Keratinocyte (primary cell): ENCODE measurements at places on chromosomes 2 and 18.
A peak's percentile ranks its signal among the peaks of the same experiment; 100 is the strongest.

GRCh38 chr2:223725494-223725893 lies 111.9 kb downstream of the AP1S3 start:
- peak; percentile 56 for DNase-seq

DNA sequence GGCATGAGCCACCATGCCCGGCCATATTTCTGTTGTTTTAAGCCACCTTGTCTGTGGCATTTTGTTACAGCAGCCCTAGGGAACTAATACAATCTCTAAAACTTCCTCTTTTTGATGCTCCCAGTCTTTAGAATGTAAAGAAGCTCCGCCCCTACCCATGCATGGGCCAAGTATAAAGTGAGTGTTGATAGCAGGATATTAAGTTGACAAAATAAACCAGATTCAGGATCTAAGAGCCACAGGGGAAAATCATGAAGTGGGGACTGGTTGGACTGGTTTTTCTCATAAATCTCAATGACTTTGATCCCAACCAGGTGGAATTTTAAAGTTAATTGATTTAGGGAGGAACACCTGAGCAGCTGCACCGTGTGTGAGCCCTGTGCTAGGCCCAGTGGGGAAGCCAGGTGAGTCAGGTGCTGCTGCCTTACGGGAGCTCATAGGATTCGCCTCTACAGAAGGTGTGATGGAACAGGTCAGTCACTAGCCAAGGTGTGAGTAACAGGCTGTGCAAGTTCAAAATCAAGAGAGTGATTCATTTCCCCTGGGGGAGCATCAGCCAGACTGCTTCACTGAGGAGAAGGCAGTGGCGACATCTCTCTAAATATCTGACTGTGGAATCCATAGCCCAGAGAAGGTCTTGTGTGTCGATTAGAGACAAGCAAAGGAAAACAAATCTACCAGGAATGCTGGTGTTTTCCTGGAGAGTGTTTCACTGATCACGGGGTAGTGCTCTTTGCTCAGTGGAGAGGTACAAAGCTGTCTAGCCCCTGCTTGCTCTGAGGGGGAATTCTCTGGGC lies 63.0 kb upstream of the MSH2 start:
- DNase-seq = peak; percentile 91

GRCh38 chr2:63163161-63163820 lies 112.7 kb downstream of the OTX1 start:
- DNase-seq = no peak

DNA sequence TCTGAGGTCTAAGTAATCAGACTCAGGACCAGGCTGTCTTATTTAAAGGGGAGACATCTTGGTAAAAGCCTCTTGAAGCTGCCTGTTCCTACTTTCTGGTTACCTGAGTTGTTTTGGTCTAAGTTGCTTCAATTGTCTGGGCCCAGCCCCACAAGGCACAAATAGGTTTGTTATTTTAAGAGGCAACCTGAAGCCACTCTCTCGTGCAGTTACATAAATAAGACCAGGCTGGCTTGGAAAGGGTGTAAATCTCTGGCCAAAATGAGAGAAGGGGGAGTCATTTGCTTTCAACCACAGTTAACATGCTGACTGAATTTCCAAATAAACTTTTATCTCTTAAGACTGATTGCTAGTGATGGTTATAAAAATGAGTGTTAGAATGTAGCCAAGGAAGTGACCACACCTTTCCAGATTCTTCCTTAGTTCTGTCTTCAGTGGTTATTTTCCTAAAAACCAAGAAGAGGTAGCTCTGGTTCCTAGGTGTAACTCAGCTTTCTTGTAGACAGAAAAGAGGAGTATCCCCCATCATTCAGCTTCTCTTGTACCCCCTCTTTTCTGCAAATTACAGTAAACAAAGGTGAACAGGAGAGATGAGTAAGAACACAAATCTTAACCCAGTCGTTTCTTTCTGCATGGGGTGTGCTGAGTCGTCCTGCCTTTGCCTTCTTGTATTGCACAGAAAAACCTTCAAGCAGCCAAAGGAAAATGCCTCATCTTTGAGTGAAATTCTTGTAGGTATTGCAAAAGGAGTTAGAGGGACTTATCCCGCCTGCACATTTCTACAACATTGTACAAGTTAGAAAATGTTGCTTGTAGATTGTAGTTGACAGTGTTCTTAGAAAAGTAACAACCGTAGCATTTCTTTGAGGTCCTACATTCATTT lies 161.5 kb upstream of the NT5C1B start:
- DNase-seq = no peak

- no peak for DNase-seq
These were observed 16.0 kb upstream of the SPHKAP start for GRCh38 chr2:228197504-228197903.

GRCh38 chr2:47133046-47133445 lies 22.1 kb downstream of the STPG4 start:
- no peak for DNase-seq

DNA sequence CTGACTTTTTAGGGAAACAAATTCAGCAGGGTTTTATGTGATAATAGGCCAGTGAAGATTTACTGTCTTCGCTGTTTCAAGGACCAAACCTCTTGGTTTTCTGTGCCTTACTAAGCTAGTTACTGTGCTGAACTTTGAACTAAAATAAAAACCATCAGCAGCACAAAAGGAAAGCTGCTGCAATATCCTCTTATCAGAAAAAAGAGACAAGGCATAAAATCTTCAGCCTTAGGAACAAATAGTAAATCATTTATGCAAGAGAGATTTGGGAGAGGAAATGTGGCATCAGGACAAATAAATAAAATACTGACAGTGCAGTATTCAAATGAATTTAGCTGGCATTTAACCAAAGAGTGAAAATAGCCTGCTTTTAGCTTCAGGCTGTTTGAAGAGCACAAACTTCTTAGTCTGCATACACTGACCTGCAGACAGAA lies 64.1 kb upstream of the EHBP1 start:
- DNase-seq = no peak

- DNase-seq = no peak
These were observed 97.9 kb upstream of the RIOK3 start for GRCh38 chr18:23355206-23355605.

DNA sequence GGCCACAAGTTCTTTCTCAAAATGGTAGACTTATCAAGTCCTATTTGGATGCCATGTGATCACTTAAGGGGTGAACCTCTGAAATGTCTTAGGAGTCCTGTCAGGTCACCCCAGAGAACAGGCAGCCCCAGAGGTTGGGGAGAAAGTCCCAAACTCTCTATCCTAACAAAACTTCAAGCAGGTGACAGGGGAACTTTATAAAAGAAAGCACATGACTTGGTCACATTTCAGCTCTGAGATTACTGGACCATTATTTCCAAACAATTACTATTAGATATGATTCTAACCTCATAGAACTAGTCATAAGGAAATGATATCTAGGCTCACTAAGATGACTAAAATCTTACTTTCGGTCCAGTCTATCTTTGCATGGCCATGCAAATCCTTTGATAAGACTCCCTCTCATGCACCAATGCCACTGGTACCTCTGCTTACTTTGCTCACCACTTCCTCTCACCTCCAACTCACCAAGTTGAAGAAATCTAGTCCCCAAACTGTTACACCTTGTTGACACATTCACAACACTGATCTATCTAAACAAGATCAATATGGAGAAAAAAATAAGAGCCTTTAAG lies 107.0 kb downstream of the GALNT14 start:
- DNase-seq = no peak

DNA sequence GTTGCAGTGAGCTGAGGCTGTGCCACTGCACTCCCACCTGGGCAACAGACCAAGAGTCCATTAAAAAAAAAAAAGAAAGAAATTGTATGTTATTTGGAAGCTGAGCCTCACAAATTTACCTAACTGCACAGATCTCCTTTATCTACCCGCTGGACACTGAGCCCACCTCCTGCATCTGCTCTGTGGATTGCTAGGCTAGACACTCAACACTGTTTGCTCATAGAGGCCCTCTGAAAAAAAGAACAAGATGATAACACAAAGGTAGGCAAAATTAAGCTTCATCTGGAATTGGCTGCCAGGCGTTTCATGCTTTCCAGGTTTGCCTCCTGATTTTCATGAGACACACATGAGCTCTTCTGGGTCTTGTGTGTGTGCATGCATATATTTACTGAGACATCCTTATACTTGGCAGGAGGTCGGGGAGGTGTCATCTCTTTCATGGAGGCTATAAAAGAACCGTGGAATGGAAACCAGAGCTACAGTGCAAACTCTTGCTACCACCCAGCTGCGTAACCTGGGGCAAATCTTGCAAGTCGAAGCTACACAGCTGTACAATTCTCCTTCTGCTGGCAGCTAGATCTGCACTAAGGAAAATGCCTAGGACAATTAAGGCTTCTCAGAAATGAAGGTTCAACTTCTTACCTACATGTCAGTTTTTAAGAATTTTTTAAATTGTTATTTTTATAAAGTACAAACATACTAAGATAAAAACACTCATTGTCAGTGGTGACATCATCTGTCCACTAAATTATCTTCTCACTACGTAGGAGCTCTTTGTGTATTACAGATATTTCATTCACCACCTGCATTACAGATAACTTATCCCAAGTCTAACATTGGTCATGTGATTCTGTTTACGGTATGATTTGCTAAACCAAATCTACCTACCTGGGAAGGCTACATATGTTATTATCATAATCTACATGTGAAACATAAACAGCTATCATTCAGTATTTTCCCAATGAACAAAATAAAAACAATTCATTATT lies 63.1 kb downstream of the CABYR start:
- DNase-seq = no peak

- DNase-seq = no peak
These were observed 31.8 kb downstream of the NCK2 start for GRCh38 chr2:105776560-105776928.

GRCh38 chr2:85619617-85620016 lies 3.6 kb downstream of the USP39 start:
- DNase-seq = no peak

- no peak for DNase-seq
These were observed 103.3 kb downstream of the COL6A3 start for GRCh38 chr2:237310515-237311114.

DNA sequence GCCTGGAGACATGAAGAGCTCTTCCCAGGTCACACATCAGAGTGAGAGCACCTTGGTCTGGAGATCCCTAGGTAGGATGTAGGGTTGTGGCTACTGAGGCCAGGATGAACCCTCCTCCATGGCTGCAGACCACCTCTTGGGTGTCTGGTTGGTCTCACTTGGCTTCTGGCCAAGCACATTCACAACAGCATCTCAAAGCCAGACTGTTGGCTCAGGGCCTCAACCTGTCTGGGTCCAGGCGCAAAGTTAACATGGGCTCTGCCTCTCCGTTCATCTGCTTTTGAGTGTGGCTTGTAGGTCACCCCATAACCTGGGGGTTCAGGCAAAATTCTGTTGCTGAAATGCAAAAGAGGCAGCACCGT lies 40.1 kb downstream of the RHOB start:
- no peak for DNase-seq

GRCh38 chr18:33114749-33115148 lies 325.8 kb downstream of the CCDC178 start:
- no peak for DNase-seq

GRCh38 chr2:215681799-215682596 lies 246.1 kb upstream of the FN1 start:
- DNase-seq = no peak

GRCh38 chr18:12485479-12486105 lies 77.9 kb downstream of the PRELID3A start:
- no peak for DNase-seq

GRCh38 chr2:742221-742620 lies 65.0 kb upstream of the TMEM18 start:
- no peak for DNase-seq

DNA sequence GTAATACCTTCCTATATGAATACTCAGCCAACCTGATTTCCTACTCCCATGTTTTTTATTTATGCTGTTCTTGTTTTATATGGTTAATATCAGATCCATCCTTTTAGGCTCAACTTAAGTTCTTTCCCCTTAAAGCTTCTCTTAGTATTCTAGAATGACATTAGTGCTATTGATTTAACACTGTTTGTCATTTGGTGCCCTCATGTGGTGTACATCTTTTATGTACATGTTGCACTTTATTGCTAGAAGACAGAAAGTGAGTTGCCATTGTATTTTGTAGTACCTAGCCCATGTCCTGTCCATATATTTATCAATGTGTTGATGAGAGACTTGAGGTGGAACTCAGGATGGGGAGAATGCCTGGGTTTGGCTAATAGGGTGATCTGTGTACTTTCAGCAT lies 2.5 kb downstream of the HTRA2 start:
- DNase-seq = no peak

DNA sequence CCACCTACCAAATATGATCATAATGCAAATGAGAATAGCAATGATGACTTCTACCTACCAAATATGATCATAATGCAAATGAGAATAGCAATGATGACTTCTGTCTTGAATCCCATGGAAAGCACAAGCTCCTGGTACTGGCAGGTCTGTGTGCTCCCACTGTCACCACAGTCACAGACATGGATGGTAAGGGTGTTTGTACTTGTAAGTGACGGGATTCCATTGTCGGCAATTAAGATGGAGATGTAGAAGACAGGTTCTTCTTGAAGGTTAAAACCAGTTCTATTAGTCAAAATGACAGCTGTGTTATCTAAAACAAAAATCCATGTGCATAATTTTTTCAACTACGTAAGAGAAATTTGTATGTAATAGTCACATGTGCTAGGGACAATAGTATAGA lies 95.0 kb downstream of the CDH19 start:
- no peak for DNase-seq

GRCh38 chr2:178392215-178392614 lies 58.8 kb downstream of the PRKRA start:
- no peak for DNase-seq

- no peak for DNase-seq
These were observed 106.3 kb downstream of the MSH2 start for GRCh38 chr2:47509250-47509649.

GRCh38 chr2:24763843-24764242 lies 29.3 kb downstream of the PTRHD1 start:
- DNase-seq = no peak

- no peak for DNase-seq
These were observed 39.9 kb downstream of the PRKCE start for GRCh38 chr2:45691171-45691999.

- DNase-seq = no peak
These were observed 559 bp downstream of the MYL12A start for GRCh38 chr18:3248062-3248657.

- peak; percentile 21 for DNase-seq
These were observed 167.7 kb upstream of the SERPINE2 start for GRCh38 chr2:224206816-224207215.

- no peak for DNase-seq
These were observed 24.8 kb upstream of the STK39 start for GRCh38 chr2:168272225-168272624.

GRCh38 chr2:15107137-15107536 lies 454.0 kb downstream of the NBAS start:
- no peak for DNase-seq

GRCh38 chr2:40915651-40916050 lies 463.8 kb upstream of the SLC8A1 start:
- DNase-seq = no peak
